ENCODE measurements at places on chromosomes 4 and X. TPM values are rescaled to one million over a fixed set of nuclear protein-coding genes. Genes with fewer than 3 reads are reported as not detected.

Gene DAPP1
- 197 TPM for polyA plus RNA-seq

Gene HSFX1
- polyA plus RNA-seq = not detected

Gene EDA
- polyA plus RNA-seq = not detected

Gene TBX22
- polyA plus RNA-seq = not detected

Gene PFKFB1
- polyA plus RNA-seq = 0.22 TPM

Gene CSTF2
- 8.7 TPM for polyA plus RNA-seq

Gene JAKMIP1
- polyA plus RNA-seq = not detected

Gene TECRL
- polyA plus RNA-seq = not detected

Gene KLHL34
- 0.18 TPM for polyA plus RNA-seq

Gene AMOT
- polyA plus RNA-seq = 2.8 TPM

All from naive B cell (primary cell).